Sigmoid colon (tissue), 7 donors: ENCODE measurements at places on chromosomes 3 and 15. TPM values are rescaled to one million over a fixed set of nuclear protein-coding genes. Genes with fewer than 3 reads are reported as not detected.

Gene CCR9
- not detected for total RNA-seq

Gene GUCA1C
- total RNA-seq: not detected

Gene GOLGA8S
- total RNA-seq: 0.36 TPM

Gene PXYLP1
- 5.8 TPM for total RNA-seq

DNA sequence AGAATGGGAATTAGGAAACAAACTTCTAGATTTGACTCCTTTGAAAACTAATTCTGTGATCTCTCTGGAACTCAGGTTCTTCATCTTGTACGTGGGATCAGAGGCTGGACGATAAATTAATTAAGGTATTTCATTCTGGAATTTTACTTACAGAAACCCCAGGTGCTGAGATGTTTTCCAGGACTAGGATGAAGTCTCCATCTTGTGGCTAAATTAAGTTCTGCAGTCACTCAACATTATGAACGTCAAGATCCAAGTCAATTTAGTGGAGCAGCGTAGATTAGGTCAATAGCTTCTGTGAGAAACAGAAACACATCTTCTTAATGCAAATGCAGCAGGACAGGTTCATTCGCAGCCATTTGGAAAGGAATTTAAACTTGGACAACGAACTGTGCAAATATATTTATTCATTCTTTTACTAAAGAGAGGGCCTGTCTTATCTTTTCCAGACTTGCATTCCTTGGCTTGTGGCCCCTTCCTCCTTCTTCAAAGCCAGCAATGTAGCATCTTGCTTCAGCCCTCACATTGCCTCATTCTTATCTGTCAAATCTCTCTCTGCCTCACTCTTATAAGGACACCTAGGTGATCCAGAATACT, 26.7 kb upstream of the TMC3 start:
- DNase-seq: no peak
